ENCODE measurements at places on chromosomes 11 and 22.

GRCh38 chr11:129223701-129224149, 31.6 kb upstream of the ARHGAP32 start:
- no peak for DNase-seq

- DNase-seq = no peak
Observed at GRCh38 chr11:71151561-71151960, 100.8 kb downstream of the SHANK2 start.

DNA sequence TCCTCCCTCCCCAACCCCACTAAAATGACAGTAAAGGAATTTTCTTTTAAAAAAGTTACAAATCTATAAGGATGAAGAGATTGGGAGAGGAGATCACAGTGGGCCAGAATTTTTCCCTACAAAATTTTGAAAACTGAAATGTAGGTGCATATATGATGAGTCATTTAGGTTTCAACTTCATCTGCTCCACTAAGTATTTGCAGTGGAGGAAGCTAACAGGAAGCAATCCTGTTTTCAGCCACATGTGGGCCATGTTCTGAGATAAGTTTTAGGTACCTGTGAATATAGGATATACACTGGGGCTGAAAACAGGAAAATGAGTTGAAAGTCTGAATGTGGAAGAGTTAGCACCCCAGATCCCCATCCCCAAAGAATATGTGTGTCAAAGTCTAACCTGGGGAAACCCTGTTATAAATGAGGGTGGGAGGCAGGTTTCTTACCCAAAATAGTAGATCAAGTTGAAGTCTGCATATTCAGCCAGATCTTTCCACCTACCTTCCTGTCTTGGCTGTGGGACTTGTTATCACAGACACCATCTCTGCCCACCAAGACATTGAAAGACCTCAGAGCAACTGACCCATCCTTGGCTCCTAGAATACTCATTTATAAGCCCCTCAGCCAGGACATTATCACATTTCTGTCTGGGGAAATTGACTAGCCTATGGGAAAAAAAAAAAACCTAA, 87.3 kb downstream of the PACS1 start:
- DNase-seq = no peak

GRCh38 chr22:22085702-22086500, 103.3 kb upstream of the TOP3B start:
- no peak for DNase-seq

DNA sequence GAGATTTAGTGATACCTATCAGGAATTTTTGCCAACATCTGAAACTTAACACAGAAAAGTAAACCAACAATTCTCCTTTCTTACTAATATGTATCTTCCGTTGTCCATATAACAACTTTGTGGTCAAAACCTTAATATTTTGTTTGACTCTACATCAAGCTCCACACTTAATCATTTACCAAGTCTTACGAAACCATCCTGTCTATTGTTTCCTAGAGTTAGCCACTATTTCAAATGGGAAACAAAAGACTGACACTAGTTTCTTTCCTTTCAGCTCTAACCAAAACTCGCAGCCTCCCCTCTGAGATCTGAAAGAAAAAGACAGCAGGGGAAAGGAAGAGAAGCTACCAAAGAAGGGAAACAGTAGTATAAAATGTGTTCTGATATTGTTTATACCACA, 26.5 kb upstream of the PRDM10 start:
- DNase-seq = no peak

DNA sequence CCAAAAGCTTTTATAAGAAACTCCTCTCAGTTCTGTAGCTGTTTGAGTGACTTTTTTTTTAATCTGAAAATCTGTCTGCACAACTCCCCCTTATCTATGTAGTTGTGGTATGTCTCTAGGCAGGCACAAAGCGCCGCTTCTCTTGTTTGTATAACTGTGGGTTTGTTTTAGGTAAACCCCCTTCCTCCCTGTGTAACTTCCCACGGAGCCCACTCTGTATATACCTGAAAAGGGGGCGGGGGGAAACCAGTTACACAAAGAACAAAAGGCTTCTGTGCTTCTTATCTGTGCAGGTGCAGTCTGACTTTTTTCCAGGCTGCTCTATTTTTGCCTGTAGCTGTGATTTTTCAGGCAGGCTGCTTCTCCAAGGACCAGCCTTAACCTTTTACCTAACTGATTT, 13.2 kb downstream of the OR10AG1 start:
- DNase-seq = no peak

Measured in prostate gland (tissue), 2 donors.